IPS DF 6.9 (cell line): ENCODE measurements at places on chromosomes 2 and 18.

- no peak for DNase-seq
Observed at GRCh38 chr18:45103319-45104048, 422.8 kb downstream of the SETBP1 start.

GRCh38 chr2:25230948-25231311 lies 62.5 kb upstream of the POMC start:
- no peak for DNase-seq

GRCh38 chr18:38940863-38941531 lies 1375.4 kb upstream of the CELF4 start:
- DNase-seq, result no peak

- no peak for DNase-seq
Observed at GRCh38 chr2:240926516-240927389, 20.6 kb downstream of the CROCC2 start.

GRCh38 chr2:151161821-151162551 lies 99.7 kb downstream of the RBM43 start:
- no peak for DNase-seq

- no peak for DNase-seq
Observed at GRCh38 chr2:75421986-75422385, 138.8 kb downstream of the EVA1A start.

GRCh38 chr2:71944183-71944550 lies 203.5 kb downstream of the CYP26B1 start:
- DNase-seq, result no peak

GRCh38 chr2:141925511-141925910 lies 205.3 kb downstream of the LRP1B start:
- DNase-seq, result no peak

- DNase-seq, result no peak
Observed at GRCh38 chr2:68253219-68254068, 1.1 kb upstream of the PPP3R1 start.

DNA sequence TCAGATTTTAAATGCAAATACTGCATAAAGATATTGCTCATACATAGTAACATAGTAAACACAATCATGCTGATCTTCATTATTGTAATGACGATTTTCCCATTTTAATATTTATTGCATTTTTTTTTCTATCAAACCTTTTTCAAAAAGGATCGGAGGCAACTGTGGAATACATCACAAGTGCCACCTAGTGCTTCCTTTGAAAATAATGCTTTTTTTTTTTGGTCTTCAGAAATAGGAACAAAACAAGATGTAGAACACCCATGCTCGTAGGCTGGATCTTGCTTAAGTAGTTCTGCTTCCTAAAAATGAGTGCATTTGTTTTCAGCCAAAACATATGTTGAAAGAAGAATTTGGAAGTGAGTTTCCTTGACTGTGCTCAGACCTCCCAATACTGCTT lies 35.7 kb upstream of the GPR155 start:
- no peak for DNase-seq

DNA sequence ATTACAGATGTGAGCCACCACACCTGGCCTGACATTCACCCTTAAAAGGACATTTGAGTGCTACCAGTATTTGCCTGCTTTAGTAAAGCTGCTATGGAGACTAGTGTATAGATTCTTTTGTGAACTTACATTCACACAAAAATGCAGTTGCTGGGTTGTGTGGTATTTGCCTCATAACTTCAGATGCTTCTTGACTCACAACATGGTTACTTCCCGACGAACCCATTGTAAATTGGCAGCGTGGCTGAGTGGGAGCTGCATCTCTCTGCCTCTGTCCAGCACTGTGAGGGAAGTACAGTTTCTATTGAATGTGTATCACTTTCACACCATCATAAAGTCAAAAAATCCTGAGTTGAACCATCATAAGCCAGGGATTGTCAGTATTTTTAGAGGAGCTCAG lies 56.9 kb downstream of the RRM2 start:
- no peak for DNase-seq

DNA sequence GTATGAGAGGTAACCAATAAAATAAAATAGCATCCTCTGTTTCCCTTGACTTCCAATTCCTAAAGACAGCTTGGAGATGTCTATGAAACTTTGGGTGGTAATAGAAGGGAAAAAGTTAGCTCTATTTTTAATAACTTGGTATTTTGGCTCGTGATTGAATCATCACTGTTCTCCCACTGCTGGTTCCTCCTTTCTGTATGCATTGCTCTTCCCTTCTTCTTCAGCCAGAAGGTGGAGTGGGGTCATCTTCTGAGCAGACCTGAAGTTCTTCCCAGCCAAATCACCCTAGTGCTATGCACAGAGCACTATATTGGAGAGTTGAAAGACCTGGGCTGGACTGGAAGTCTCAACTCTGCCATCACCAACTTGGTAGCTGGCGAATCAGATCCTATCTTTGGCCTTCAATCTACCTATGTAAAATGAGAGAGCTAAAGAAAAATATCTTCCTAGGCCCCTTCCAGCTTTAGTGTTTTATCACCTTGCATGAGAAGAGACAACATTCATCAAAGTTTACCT lies 54.1 kb downstream of the CPO start:
- DNase-seq, result no peak
